ENCODE measurements at places on chromosomes 5 and 9.

DNA sequence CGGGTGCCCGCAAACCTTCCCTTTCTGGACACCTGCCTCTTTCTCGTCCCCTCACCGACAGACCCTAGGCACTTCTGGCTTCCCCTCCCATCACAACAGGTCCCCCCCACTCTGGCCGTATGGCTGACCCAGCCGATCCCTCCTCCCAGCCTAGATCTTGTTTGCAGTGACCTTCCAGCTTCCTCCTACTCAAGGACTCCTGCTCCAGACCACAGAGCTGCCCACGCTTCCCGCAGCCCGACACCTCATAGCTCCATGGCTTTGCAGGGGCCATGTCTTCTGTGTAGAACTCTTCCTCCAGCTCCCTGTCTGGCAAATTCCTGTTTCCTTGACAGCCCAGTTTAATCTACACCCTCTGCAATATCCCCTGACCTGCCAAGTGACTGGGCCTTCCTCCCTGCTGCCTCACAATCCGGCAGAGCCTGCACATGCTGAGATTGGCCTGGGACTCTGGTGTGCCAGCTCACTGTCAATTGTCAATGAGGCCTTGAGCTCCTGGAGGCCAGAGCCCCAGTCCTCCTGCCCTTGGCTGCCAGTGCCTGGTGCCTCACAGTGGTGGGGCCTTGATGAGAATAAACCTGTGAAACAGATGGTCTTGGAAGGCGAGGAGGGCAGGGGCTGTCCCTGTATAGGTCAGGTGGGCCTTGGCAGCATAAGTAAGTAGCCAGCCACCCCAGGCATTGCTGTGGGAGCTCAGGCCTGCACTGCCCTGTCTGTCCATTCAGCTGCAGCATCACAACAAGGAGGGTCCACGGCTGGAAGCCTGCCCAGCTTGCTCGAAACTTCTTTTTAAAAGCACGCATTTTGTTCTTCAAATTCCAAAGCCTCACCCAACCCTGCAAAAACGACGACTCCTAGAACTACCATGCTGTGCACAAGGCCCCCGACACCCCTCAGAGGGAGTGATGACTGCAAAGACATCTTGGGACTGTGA is 50.5 kb downstream of the GADD45G start:
- no peak for DNase-seq

DNA sequence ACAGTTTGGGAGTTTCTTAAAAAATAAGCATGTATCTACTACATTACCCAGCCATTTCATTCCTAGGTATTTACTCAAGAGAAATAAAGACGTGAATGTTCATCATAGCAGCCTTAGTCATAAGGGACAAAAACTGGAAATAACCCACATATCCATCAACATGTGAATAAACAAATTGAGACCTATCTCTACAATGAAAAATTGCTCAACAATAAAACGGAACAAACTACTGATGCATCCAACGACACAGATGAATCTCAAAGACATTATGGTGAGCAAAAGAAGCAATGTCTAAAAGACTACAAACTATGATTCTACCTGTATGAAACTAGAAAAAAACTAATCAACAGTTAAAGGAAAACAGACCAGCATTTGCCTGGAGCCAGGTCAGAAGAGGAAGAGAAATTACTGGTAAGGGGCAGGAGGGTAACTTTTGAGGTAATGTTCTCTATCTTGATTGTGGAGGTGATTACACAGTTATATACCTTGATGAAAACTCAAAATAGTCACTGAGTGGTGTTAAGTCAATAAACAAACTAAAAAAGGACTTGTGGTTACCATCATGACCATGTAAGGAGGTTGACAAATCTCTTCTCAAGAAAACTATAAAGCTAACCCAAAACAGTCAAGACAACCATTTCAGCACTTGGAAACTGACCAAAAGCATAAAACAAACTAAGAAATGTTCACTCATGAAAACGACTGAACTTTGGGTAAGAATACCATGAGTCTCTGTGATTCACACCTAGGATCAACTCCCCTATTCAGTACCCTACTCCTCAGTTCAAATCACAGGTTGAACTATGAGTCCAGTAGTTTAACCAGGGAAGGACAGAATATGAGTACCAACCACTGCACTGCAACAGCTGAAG is 10.4 kb downstream of the UIMC1 start:
- no peak for DNase-seq

- DNase-seq = no peak
These were observed 166.0 kb downstream of the SPATA31D1 start for GRCh38 chr9:82154573-82154972.

- no peak for DNase-seq
These were observed 85.9 kb upstream of the HTR4 start for GRCh38 chr5:148740079-148740858.

- no peak for DNase-seq
These were observed 348.0 kb upstream of the RFX3 start for GRCh38 chr9:3873818-3874217.
